Lung (tissue), 17 donors: ENCODE measurements at places on chromosomes 4 and X.

DNA sequence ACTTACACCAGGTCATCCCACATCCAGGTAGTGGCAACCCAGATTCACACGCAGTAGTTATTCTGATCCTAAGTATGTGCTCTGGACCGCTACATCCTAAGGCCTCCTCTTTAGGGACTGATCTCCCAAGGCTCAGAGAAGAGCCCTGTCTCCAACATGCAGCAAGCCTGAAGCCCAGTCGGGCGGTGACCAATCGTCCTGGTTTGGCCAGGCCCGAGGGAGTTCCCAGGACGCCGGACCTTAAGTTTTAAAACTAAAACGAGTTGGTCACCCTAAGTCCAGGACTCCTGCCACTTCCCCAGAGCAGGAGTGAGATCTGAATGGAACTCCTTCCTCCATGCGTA is 385 bp downstream of the LYAR start:
- DNase-seq = no peak

DNA sequence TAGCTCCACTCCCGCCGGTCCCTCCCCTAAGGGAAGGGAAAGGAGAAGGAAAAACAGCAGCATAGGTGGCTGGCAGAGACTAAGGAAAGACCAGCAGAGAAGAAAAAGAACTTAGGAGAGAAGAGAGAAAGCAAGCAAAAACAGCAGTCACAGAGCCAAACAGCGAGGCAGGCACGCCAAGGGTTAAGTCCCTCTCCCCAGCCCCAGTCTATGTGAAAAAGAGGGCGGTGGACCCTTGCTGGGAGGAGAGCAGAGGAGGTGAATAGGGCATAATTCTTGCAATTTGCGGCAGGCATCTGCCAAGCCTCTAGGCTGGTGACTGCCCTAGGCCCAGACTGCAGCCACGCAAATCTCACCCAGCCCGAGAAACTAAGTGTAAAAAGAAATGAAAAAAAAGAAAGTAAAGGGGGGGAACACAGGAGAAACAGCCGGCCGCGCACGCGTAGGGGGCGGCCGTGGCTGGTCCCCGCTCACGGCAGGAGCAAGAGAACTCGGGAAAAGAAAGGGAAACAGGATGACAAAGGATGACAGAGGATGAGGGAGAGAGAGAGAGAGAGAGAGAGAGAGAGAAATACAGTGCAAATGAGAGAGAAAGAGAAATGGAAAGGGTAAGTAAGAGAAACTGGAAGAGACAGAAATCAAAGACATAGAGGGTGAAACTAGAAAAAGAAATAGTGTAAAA is 48.6 kb downstream of the MAGEA9 start:
- peak; percentile 39 for DNase-seq

DNA sequence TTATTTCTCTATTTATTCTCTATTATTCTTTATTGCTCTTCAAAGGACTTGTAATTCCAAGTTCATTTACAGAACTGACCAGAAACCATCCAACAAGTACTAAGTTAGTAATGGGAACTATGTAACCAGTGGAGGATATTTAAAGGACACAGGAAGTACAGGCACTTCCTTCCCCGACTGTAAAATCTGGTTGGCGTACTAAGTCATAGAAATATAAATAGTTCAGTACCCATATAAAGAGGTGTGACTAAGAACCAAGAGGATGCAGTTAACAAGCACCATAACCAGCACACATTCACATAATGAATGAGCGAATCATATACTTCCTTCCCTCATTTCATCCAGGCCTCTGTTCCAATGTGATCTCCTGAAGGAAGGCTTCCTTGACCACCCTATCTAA is 3.6 kb upstream of the EIF4E start:
- no peak for DNase-seq

GRCh38 chr4:6448476-6449170 is 23.8 kb downstream of the PPP2R2C start:
- no peak for DNase-seq

GRCh38 chrX:72392816-72393800 is 87.4 kb upstream of the CITED1 start:
- DNase-seq = no peak

DNA sequence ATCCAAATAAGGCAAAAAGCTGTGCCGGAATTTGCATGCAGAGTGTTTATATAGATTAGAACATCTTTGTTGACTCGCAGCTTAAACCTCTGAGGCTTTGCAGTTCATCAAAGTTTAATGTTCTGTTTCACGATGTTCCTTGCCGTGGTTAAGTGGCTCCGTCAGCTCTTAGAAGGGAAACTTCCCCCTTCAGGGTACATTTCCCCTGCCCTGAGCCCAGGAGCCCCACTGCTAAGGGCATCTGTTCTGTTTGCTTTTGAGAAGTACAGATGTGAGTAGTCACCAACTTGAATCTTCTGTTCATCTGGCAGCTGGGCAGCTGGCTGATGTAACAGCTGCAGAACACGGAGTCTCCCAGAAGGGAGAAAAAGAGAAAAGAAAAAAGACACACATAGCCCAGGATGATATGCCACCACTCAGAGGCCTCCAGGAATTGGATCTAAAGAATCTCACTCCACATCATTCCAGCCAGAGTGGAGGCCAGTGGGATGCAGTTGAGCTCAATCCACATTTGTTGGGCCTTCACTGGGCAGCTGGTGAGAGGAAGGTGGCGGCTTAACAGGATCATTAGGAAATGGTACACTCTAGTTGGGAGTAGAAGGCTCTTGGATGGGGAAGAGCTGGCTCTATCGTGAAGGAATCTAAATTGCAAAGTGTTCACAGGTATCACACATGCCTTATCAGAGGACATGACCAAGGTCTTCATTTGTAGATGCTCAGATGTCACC is 178.7 kb upstream of the RBPJ start:
- DNase-seq = peak; percentile 77

GRCh38 chrX:16999275-16999674 is 52.8 kb downstream of the REPS2 start:
- no peak for DNase-seq

GRCh38 chrX:149274516-149275105 is 230.5 kb downstream of the IDS start:
- DNase-seq = no peak

DNA sequence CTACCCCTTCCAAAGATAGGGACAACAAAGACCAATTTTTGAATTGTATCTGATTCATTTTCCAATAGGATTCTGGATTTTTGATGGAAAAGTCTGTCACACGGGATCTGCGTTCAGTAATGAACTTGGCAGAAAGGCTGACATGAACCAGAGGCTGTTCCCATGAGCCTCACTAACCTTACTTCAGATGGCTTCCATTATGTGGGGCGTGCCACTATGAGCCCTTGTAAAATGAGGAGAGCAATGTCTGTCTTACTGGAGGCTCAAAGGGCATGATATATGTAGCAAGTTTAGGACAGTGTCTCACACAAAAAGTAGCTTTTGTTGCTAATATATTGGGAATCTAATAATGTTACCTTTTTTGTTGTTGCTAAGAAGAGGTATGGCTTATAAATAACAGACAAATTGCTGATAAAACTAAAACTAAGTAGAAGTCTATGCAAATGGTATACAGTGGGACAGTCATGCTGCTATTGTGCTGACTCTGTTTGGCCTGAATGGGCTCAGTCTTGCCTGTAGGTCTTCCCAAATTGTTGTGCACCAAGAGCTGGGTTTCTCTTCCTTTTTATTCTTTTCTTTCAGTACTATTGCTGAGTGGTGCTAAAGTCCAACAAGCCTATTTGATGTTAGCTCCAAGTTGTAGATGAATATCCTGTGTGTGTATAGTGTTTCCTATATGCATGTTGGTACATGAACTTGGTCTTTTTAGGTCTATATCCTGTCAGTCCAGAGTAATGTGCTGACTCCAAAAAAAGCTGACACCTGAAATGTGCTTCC is 132.1 kb downstream of the SPRY1 start:
- DNase-seq = no peak

DNA sequence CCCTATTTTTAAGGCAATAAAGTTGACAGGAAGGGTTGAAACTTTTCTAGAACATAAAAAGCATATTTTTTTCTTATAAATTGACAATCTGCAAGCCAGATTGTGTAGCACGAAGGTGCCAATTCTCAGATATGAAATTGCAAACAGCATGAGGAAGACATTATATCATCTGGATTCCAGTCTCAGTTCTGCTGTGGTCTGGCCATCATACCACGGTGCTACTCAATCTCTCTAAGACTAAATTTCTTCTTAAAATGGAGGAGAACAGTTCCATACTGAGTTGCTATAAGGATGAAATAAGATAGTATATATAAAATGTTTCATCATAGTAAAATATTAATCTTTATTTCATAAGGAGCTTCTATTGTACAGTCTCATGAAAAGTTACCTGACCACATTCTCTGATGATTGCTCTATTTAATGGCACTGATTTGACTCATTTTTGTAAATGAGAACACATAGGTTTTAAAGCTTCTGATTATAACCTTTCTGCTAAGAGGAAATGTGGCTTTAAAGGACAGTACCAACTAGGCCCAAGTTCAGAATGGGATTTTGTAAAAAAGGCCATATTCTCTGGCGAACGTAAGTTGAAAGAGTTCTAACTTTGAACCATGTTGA is 127.9 kb downstream of the SHROOM3 start:
- DNase-seq = no peak

DNA sequence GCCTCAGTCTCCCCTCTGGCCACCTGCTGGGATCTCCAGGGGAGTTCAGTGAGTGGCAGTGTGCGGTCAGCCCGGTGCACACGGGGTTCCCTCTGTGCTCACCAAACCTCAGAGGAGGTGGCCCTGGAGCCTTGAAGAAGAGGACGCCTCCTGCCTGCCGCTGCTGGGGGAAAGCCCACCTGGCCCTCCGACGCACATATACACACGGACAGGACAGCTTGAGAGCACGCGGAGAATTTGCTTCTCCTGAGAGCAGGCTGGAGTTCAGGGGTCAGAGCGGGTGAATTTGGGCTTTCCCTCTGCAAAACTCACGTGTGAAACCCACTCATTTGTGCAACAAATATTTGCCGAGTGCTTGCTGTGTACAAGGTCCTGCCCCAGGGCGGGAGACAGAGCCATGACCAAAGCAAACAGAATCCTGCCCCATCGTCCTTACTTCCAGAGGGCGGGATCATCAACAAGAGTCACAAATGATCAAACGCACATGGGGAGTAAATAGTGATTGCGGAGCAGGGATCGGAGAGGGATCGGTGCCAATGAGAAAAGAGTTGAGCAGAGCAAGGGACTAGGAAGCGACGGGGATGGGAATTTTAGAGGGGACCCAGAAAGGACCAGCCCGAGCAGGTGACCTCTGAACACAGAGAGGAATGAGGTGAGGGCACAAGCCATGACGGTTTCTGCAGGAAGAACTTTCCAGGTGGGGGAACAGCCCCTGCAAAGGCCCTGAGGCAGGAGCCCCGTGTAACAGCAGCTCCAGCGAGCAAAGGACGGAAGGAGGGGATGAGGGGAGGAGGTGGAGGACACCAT is 17.6 kb downstream of the BLOC1S4 start:
- no peak for DNase-seq

DNA sequence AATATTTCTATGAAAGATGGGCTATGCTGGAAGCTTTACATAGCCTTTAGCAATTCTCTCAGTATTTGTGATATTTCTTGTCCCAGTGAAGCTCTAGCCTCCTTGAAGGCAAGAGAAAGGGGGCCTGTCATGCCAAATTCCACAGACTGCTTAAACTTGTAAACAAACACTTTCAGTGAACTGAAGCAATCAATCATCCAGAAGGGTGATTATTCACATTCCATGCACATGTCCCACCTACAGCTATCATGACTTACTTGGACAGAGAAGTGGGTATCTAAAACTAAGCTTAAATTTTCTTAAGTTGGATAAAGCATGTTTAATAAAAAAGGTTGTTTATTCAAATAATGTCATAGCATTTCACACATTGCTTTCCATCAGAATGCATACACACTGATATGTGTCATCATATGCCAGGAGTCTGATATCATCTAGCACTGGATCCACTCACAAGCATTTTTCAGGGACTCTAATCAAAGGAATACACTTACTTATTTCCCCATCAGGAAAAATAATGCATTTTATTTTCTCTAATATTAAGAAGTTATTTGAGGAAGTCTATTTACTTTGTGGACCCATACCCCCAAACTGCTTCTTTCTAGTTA is 1.2 kb upstream of the FSTL5 start:
- DNase-seq = no peak

DNA sequence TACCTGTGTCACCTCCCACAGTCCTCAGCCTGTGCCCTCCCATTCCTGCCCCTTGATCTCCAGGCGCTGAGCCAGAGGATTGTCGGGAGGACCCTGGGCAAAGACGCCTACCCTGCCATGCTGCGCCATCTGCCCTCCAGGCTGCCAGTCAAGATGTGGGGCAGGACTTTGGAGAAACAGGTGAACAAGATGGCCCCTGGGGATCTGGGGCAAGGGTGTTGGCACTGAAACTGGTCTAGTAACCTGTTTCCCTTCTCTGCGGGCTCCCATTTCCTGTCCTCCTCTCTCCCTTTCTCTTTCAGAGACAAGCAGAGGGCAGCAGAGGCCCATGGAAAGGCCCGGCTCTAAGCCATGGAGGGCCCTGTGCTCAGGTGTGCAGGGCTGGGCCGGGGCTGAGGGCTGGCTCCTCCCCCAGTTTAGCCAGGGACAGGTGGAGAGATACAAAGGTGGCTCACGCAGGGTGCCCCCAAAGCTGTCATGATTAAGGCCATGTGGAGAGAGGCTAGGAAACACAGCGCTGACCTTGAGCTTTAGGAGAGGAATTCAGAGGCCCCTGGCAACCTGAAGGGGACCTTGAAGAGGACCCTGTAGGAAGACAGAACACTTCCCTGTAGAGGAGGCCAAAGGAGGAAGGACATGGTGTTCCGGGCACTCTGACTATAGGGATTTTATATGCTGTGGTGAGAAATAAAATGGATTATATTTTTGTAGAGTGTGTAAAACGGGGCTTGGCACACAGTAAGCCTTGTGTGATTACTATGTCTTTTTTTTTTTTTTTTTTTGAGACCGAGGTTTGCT is at the start of gene GLOD5:
Gene GLOD5, plus strand, starts transcription at position 74 of the 798 bp plus-strand sequence. Its CDS starts 44 bp downstream, at position 118.
- peak; percentile 56 for DNase-seq

GRCh38 chr4:127844601-127845116 is 36.0 kb upstream of the PLK4 start:
- DNase-seq = no peak

DNA sequence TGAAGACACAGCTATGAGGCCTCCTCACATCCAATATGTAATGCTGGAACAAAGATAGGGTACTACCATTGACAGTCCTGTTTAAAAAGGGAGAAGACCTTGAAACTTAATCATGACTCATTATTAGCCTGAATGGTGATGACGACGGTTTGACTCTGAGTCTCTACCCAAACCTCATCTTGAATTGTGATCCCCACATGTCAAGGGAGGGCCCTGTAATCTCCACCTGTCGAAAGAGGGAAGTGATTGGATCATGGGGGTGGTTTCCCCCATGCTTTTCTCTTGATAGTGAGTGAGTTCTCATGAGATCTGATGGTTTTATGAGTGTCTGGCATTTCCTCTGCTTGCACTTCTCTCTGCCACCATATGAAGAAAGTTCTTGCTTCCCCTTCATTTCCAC is 395.3 kb upstream of the CPEB2 start:
- no peak for DNase-seq

DNA sequence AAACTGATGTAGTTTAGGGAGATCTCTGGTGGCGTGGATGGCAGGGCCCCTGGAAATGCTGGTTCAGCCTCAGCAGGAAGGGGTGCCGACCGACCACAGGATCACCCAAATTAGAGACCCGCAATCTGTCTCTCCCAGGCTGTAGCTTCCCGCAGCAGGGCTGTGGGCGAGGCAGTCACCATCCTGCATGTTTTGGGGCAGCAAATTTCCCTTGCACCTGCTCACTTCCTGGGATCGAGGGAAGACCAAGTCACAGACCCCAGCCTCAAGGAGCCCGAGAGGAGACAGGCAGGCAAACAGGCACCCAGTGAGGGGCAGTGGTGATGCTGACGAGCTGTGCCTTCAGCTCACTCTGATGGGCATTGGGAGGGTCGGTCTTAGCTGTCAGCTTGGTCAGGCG is 21.2 kb upstream of the GPR78 start:
- no peak for DNase-seq

- DNase-seq = no peak
These were observed 55.3 kb downstream of the ARHGAP10 start for GRCh38 chr4:147787204-147787603.
